Natural killer cell (primary cell): ENCODE measurements at places on chromosomes 12 and 14. TPM values are rescaled to one million over a fixed set of nuclear protein-coding genes. Genes with fewer than 3 reads are reported as not detected.

STXBP6 gene
- not detected for total RNA-seq

HAL gene
- total RNA-seq: 1.6 TPM

EFS gene
- not detected for total RNA-seq

TIGAR gene
- 7.3 TPM for total RNA-seq

GRCh38 chr14:102731101-102731870 is 46.0 kb upstream of the TRAF3 start:
- no peak for DNase-seq

DNA sequence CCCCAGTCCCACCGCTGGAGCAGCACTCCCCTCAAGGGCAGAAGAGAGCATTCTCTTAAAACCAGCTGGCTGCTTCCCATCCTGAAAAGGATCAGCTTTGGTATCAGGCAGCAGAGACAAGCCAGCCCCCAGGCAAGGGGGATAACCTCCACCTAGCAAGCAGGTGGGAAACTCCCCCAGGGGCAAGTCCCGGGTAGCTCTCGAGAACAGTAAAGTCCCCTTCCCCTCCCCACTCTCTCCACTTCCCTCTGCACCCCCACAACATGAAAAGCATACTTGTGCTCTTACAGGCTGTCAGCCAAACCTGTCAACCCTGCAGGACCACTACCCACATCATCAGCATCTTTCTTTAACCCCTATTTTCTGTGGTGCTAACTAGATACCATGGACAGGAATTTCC is 254.0 kb downstream of the NTF3 start:
- no peak for DNase-seq

DNA sequence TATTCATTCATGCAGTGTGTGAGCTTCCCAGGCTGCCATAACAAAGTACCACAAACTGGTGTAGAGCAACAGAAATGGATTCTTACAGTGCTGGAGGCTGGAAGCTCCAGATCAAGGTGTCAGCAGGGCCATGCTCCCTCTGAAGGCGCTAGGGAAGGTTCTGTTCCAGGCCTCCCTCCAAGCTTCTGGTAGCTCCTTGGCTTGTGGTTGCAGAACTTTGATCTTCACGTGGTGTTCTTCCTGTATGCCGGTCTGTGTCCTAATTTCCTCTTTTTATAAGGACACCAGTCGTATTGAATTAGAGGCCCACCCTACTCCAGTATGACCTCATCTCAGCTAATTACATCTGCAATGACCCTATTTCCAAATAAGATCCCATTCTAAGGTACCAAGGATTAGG is 3.1 kb downstream of the OTUB2 start:
- DNase-seq: no peak

GRCh38 chr14:103688906-103689902 is 26.0 kb downstream of the XRCC3 start:
- no peak for DNase-seq

GRCh38 chr12:96352161-96352835 is 47.9 kb downstream of the CDK17 start:
- DNase-seq: no peak

- DNase-seq: no peak
These were observed 136.3 kb upstream of the PLXNC1 start for GRCh38 chr12:94012071-94012470.

- no peak for DNase-seq
These were observed 39.1 kb downstream of the TSPAN11 start for GRCh38 chr12:30965613-30965985.
